Effector memory CD4-positive, alpha-beta T cell (primary cell): ENCODE measurements at places on chromosomes 12 and 14.
A peak's percentile ranks its signal among the peaks of the same experiment; 100 is the strongest.

GRCh38 chr12:119540476-119540875 is 53.1 kb upstream of the TMEM233 start:
- DNase-seq = no peak

GRCh38 chr14:68264260-68264569 is 444.6 kb downstream of the RAD51B start:
- no peak for DNase-seq

DNA sequence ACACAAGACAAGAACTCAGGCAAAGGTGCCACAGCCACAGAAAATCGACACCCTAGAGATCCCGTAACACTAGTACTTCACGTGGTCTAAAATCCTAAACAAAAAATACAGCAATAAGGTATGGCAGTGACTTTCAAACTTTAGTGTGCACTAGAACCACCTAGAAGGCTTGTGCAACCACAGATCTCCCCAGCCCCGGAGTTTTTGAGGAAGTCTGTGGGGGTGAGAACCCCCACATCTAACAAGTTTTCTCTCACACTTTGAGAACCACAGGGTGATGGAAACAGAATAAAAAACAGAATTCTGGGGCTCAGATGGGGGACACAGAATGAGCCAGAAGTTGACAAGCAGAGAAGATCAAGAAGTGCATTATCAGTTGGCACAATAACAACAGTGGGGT is 254.0 kb downstream of the ANO6 start:
- DNase-seq = no peak

- DNase-seq = no peak
Observed at GRCh38 chr12:26037615-26038220, 79.2 kb downstream of the RASSF8 start.

DNA sequence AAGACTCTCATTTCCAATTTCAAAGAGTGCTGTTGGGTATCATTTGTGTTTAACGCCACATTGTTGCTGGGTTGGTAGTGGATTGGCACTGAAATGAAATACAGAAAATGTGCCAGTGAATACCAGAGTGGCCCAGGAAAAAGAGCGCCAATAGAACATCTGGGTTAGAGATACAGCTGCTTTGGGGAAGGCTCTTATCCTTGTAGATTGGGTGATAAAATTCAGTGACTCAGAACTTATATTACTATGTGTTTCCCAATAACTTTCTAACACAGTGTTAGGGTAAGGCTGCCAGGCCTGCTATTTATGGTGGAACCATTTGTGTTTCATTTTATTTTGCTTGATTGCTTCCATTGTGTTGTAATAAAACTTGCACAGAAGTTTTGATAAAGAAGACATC is 168.2 kb upstream of the SSTR1 start:
- no peak for DNase-seq

- no peak for DNase-seq
Observed at GRCh38 chr14:102570334-102570995, 22.0 kb upstream of the RCOR1 start.

DNA sequence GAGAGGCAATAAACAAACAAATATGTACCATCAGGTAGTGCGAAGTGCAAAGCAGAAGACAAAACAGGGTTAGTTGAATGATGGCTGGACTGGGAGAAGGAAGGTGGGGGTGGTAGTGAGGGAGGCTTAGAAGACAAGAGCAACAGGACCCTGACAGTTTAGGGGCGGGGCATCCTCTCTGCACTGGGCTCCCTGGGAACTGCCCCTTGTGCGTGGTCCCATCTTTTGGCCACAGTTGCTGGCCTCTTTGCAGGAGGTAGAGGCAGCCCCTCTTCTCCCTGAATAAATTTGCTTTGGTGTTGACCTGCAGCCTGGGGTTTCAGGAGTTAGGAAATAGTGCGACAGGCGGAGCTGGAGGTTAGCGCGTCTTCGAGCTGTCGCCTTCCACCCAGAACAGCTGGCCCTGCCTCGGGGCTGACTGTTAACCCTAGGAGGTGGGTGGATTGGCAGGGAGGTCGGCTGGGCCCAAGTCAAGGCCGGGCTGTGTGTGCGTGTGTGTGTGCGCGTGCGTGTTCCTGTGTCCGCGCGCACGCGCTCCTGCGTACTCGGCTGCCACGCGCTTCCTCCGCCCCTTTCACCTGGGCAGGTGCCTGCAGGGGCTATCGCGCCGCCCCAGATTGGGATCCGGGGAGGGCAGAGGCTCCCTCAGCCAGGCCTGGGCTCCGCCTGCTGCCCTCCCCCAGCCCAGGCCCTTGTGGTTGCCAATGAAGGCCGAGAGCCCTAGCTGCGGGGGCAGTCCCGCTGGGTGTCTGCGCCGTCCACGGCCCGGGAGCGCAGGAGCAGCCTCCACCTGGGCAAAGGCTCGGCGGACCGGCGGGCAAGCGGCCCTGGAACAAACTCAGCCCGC is 180.8 kb downstream of the ADCK1 start:
- DNase-seq = no peak

DNA sequence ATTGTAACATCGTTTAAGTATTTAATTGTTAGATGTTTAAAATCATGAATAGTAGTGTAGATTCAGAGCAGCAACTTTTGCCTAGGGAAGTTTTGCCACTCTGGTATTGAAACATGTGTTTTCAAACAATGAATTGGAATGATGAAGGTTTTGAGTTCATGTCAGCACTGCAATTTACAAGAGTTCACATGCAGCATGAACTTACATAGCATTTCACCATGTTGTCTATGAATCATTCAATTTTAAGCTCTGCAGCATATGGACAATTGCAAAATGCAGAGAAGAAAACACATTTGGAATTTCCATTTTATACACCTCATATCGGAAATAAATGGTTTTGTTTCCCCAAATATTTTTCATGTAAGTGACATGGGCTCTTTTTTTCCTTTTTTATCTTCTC is 170.7 kb upstream of the CDKN3 start:
- DNase-seq = no peak

DNA sequence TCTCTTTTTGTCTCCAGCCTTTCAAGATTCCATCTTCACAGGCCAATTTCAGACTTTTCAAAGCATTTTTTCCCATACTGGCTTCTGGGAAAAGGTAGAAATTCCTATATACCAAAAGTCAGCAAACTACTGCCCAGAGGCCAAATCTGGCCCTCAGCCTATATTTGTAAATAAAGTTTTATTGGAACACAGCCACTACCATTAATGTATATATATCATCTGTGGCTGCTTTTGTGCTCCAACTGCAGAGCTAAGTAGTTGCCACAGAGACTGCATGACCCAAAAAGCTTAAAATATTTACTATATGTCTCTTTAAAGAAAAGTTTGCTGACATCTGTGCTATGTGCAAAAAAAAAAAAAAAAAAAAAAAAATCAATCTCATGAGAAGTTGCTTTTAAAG is 76.3 kb downstream of the KSR2 start:
- DNase-seq = no peak

- no peak for DNase-seq
Observed at GRCh38 chr12:46456356-46457334, 84.1 kb upstream of the SLC38A2 start.

DNA sequence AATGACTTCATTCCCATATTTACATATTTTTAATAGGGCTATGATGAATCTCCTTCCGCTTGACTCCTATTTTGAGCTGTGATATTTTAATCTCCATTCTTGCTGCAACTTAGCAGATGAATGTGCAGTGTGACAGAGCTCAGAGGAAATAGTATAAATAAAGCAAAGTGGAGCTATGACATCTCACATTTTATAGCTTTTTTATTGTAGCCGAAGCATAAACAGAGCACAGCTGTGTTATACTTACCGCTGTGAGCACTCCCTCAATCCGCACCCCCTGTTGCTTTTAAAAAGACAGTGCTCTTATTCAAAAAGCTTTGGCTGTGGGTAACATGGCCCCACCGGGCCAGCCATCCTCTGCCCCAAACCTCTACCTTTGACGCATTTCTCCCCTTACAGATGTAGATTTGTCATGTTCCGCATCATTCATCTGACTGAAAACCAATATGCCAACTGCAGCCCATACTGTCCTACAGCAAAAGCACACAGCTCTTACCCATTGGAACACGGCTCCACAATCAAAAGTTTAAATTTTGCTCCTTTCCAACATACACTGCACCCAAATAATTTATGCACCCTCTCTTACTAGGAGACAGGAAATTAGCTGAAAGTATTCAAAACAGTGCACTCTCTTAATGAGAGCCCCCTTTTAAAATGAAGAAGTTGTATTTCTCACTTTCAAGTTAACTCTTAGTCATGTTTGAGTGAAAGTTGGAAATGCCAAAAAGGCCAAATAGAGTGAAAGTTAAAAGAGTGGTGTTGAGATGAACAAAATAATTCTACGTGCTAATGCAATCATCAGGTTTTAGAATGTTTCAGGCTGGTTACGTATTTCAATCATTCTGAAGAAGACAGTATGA is 429.3 kb upstream of the SOX5 start:
- DNase-seq = no peak

DNA sequence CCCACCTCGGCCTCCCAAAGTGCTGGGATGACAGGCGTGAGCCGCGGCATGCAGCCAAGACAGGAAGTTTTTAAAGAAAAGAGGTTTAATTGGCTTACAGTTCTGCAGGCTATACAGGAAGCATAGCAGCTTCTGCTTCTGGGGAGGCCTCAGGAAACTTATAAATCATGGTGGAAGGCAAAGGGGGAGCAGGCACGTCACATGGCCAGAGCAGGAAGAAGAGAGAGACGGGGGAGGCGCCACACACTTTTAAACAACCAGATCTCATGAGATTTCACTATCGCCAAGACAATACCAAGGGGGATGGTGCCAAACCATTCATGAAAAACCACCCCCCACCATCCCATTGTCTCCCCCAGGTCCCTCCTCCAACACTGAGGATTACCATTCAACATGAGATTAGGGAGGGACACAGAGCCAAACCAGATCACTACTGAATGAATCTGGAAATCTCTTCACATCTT is 14.1 kb downstream of the CCDC63 start:
- DNase-seq = no peak

DNA sequence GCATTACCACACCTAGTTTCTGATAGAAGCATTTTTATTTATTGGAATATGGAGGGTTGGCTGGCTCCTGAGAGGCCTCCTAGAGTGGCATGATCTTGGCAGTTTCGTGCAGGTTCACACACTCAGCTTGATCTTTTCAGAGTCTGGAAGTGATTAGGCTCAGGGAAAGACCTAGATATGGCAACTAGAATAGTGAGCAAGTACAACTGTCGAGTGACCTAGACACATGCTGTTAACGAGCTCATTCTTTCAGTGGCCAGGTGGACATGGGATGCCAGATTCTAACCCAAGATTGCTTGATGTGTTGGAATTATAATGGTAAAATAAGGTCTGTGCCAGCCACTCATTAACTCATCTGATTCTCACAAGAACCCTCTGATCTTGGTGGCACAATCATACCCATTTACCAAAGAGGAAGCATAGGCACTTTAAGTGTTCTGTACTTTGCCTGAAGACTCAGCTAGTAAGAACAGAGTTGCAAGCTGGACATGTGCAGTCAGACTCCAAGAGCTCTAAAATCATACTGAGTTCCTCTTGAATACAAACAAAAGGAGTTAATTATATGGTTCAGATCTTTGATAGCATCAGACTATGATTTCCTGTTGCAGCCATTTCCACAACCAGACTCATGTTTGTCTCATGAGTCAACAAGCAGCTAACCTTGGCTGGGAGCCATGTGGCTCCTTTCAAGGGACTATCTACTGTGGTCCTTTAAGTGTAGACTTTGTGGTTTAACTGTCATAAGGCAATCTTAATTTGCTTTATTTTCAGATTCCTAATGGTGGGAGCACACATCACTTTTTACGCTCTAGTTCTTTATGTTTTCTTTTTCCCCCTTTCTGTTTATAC is 144.2 kb downstream of the PLEKHA5 start:
- DNase-seq = peak; percentile 61

GRCh38 chr12:50932787-50933280 is 19.5 kb upstream of the HIGD1C start:
- no peak for DNase-seq

GRCh38 chr12:76031414-76032042 is at the start of gene PHLDA1:
Gene PHLDA1 (minus strand): TSS chr12:76031776.
- DNase-seq = peak; percentile 90

GRCh38 chr12:50276912-50277671 is 6.2 kb downstream of the LIMA1 start:
- no peak for DNase-seq

DNA sequence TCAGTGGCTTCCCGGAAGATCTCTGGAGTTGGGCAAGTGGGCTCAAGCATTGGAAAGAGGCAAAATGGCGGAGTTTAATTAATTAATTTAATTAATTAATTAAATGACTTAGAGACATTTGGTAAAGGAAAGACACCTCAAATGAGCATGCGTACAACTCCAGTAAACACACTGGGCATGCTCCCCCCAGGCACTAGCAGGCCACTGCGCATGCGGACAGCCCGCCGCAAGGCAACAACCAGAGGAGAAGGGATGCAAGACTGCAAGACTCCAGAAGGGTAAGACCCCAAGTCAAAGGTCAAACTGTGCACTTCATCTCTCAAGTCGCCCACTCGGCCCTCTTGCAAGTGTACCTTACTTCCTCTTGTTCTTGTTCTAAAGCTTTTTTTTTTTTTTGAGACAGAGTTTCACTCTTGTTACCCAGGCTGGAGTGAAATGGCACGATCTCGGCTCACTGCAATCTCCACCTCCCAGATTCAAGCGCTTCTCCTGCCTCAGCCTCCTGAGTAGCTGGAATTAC is 57.8 kb upstream of the PSMC1 start:
- DNase-seq = no peak

DNA sequence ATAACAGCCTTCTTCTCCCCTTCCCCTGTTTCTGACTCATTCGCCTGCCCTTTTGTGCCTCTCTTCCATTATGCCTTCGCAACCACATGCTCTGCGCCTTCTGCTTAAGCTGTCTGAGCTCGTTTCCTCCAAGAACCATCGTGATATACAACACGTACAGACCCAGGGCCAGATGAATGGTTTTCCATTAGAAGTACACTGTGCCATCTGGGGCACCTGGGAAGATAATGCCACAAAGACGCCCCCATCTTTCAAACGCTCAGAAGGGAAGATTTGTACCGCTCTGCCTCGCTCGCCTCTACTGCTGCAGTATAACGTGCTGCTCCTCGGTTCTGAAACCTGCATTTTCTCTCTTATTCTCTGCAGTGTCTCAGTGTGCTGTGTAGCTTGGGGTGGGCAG is 470.9 kb upstream of the STXBP6 start:
- no peak for DNase-seq

GRCh38 chr12:805022-805632 is 52.7 kb downstream of the WNK1 start:
- no peak for DNase-seq

DNA sequence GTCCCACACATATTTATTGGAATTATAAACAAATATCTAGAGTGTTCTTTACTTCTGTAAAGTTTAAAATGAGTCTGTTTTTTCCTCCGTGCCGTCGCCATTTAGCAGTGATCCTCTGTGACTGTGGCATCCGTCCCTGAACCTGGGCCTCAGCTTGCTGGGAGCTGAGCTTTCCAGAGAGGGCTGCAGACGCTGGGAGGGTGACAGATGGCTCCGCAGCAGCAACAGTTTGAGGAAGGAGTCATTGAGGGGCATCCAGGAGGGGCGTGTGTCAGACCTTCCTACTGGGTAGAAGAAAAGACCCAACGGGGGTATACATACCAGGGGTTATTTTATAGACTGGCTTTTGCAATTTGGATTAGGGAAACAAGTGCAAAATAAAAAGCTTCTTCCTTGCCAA is 47.9 kb downstream of the NEUROD4 start:
- no peak for DNase-seq

- DNase-seq = no peak
Observed at GRCh38 chr12:212415-212714, 1.6 kb downstream of the SLC6A12 start.
